Activated CD8-positive, alpha-beta T cell treated with anti-CD3 and anti-CD28 coated beads, Interleukin-2, amount 10 ng/mL, durations not matched to agents 7 days and 5 days (primary cell): ENCODE measurements at places on chromosomes 4 and X. TPM values are rescaled to one million over a fixed set of nuclear protein-coding genes. Genes with fewer than 3 reads are reported as not detected.

- no peak for DNase-seq
Observed at GRCh38 chrX:20402956-20403355, 136.2 kb upstream of the RPS6KA3 start.

DNA sequence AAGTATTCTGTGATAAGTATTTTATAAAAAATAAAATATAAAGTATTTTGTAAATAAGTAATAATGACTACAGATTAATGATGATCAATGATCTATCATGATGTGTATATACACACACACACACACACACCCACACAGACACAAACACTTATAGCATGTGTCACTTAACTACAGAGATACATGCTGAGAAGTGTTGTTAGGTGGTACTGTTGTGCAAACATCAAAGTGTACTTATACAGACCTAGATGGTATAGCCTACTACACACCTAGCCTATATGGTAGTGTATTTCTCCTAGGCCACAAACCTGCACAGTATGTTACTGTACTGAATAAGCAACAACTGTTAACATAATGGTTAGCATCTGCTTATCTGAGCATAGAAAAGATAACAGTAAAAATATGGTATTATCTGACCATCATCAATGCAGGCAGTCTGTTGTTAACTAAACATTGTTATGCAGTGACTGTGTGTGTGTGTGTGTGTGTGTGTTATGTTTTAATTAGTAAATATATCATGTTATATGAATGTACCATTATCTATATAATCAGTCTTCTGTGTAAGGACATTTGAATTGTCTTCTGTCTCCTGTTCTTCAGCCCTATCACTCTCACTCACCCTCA, 138.2 kb downstream of the CAMK2D start:
- DNase-seq = no peak

The FMR1NB gene
- total RNA-seq = not detected

The PARM1 gene
- total RNA-seq = not detected

- DNase-seq = no peak
Observed at GRCh38 chr4:114310296-114310925, 288.2 kb upstream of the UGT8 start.

The TMEM150C gene
- total RNA-seq = not detected

- no peak for DNase-seq
Observed at GRCh38 chr4:120865985-120866384, 56.5 kb downstream of the PRDM5 start.

The NPY1R gene
- total RNA-seq = not detected

The CENPVL1 gene
- not detected for total RNA-seq

- no peak for DNase-seq
Observed at GRCh38 chr4:38107818-38108217, 147.6 kb downstream of the PTTG2 start.

The ZNF630 gene
- 0.99 TPM for total RNA-seq

DNA sequence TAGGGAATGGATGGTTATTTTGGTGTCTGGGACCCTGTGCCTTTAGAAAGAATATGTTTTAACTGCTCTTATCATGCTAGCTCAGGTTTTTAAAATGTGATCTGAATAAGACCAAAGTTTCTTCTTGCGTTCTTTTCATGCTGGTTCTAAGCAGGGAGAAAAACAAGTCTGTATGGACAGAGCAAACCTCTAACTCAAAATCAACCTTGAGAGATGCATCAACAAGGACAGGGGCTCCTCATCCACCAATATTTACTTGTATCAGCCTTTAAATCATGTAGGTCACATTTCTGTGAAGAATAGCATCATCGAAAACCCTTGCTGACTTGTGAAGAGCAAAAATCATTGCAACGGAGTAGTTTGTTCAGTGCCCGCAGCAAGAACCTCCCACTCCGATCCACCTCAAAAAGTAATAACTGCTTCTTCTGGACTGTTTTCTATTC, 1.2 kb downstream of the ATP10D start:
- no peak for DNase-seq

The ETDB gene
- not detected for total RNA-seq

The CPE gene
- not detected for total RNA-seq

- no peak for DNase-seq
Observed at GRCh38 chr4:109810552-109811387, 4.8 kb upstream of the GAR1 start.

The APLN gene
- total RNA-seq = 2.1 TPM
